Thymus (tissue), 14 donors: ENCODE measurements at places on chromosomes 4 and X. TPM values are rescaled to one million over a fixed set of nuclear protein-coding genes. Genes with fewer than 3 reads are reported as not detected.

DNA sequence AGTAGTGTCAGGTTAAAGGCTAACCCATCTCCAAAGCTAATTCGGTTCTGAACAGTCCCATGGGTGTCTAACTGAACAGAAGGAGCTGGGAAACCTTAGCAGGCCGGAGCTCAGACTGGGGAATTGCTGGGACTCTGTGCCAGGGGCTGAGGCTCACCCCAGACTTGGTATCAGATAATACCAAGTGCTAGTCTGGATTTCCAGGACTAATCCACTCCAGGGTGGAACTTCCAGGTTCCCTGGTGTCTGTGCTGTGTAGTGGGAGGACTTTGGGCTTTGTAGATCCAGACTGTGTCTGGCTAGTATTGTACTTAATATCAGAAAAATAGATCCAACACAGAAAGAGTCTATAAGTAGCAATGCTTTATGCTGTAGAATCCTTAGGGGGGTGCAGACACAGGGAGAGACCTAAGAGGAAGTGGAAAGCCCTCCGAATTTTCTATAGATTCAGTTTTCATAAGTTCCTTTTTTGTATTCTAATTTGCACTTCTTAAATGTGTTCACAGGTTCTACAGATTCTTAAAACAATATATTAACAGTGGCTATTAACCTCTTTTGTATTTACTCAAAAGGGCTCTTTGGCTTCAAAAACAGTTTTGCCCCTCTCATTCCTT lies 4.1 kb downstream of the ZNF827 start:
- no peak for DNase-seq
- no peak overlapping the region for H3K4me3 ChIP-seq
- no peak overlapping the region for H3K27ac ChIP-seq

- DNase-seq: no peak
- H3K27me3 ChIP-seq: no peaks in the 10 kb centered on the region
- no peak overlapping the region for H3K27ac ChIP-seq
- no peaks in the 10 kb centered on the region for H3K4me1 ChIP-seq
- H3K36me3 ChIP-seq: peaks cover 2% of the 10 kb centered on the region
Observed at GRCh38 chr4:10063544-10064300, 42.4 kb upstream of the SLC2A9 start.

DNA sequence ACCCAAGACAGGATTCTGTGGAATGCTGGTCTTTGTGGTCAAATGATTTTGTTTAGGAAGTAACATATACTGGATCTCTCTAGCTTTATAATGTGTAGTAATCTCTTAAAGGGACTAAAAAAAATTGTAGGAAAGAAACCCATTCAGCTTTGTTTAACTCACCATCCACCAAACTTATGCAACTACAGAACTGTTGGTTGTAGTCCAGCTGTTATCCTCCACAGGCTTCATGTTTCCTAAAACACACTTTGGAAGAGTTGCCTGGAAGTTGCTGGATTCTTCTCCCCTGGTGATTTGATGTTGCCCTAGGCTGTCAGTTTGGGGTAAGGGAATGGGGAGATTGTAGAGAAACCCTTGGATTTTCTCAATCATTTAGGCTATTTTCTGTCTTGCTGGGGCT lies 89.3 kb downstream of the RLIM start:
- no peaks in the 10 kb centered on the region for H3K27me3 ChIP-seq
- H3K4me3 ChIP-seq: no peak overlapping the region
- no peak for DNase-seq
- H3K27ac ChIP-seq: no peak overlapping the region

Gene IBSP
- total RNA-seq: 0.33 TPM

GRCh38 chr4:140579278-140579677 lies 10.5 kb upstream of the UCP1 start:
- H3K36me3 ChIP-seq: no peaks in the 10 kb centered on the region
- no peaks in the 10 kb centered on the region for H3K4me1 ChIP-seq
- DNase-seq: no peak
- peaks cover 49% of the 10 kb centered on the region for H3K27me3 ChIP-seq
- no peak overlapping the region for H3K27ac ChIP-seq

Gene P2RY10
- total RNA-seq: 19.3 TPM

GRCh38 chr4:99679204-99679603 lies 21.6 kb upstream of the C4orf54 start:
- DNase-seq: no peak
- no peaks in the 10 kb centered on the region for H3K27me3 ChIP-seq
- no peak overlapping the region for H3K4me3 ChIP-seq
- no peaks in the 10 kb centered on the region for H3K36me3 ChIP-seq
- no peak overlapping the region for H3K27ac ChIP-seq

- no peak for DNase-seq
- H3K4me1 ChIP-seq: peaks cover 4% of the 10 kb centered on the region
- peak overlapping the region; percentile 58 for H3K4me3 ChIP-seq
- peak overlapping the region; percentile 92 for H3K27ac ChIP-seq
Observed at GRCh38 chrX:80808881-80809411, 731 bp downstream of the BRWD3 start.

Gene PRPS1
- 41.7 TPM for total RNA-seq
